Astrocyte of the hippocampus (primary cell): ENCODE measurements at places on chromosomes 1 and 21.

DNA sequence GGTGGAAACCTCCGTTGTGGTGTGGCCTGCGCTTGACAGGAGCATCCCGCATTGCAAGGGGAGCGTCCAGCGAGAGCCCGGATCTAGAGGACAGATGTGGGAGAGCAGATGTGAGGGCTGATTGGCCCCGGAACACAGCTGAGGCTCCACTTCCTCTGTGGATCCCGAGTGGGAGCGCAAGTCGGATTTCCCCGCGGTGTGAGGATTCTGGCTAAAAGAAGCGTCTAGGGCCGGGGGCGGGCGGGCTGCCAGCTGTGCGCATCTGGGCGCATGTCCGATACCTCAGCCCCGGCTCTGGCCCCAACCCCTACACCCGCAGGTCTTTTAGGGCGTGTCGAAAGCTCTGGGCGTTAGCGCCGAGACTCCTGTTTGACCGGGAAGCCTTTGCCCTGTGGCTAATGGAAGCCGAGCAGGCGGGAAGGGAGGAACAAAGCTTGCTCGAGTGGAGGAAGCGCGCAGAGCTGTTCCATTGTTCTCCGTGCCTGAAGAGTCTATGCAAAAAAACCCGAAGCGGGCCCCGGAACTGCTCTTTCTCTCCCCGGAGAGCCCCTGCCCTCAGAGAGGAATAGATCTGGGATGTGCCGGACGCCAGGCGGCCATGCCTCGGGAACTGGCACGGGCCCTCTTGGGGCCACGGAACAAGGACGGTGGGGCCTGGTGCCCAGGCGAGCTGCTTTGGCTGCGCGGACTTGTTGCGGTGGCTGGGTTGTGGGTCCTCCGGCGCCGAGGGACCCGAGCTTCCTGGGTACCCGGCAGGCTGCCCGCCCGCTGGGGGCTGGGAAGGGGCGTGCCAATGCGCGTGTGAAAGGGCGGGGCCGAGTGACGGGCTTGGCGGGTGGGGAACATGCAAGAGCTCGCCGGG, 111.1 kb downstream of the NAV1 start:
- peak; percentile 89 for DNase-seq

- DNase-seq = no peak
Measured at GRCh38 chr1:201982082-201982622, 296 bp upstream of the RNPEP start.

DNA sequence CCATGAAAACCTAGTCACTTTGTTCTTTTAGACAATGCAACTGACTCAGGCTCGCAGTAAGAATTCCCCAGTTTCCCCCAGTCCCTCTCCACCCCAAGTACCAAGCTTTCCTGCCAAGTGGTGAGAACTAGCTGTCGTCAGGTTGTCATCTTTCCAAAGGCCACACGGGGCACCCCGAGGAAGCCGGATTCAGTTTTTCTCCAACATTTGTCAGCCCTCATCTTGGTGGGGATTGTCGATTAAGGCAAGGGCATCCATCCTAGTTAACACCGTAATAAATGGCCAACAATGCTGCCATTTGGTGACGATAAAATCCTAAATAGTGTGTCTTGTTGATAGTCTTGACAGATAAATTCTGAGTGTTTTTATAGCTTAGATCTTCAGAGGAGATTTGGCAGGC, 55.9 kb upstream of the PROX1 start:
- no peak for DNase-seq

DNA sequence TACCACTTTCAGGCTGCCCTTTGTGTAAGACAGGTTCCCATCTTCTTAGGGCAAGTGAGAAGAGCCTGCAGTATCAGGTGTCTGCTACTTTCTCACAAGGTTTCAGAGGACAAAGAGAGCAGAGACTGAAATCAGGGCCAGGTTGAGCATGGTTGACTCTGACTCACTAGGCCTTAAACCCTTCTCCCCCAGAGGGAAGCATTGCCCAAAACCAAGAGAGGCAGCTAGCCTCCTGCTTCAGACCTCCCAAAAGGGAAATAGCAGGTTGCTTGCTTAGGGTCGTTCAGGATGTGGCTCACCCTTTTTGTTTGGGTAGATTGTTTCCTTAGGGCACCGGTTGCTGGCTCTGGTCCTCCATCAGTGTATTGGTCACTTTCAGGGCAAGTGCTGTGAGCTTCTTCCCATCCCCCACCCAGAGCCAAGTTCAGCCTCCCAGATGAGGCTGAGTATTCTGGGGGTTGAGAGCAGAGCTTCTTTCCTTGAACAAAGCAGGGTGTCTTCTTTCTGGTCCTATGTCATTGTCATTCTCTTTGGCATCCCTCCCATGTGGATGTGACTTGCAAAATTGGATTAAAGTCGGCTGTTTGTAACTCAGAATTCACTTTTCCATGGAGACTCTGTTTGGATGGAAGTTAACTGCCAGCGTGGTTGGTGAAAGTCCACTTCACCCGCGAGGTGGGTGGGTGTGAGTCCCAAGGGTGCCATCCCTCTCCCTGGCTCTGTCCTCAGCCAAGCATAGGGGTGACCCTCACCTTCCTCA, 55.5 kb upstream of the GALNT2 start:
- no peak for DNase-seq

GRCh38 chr1:84724128-84724860, 34.0 kb upstream of the SSX2IP start:
- no peak for DNase-seq

DNA sequence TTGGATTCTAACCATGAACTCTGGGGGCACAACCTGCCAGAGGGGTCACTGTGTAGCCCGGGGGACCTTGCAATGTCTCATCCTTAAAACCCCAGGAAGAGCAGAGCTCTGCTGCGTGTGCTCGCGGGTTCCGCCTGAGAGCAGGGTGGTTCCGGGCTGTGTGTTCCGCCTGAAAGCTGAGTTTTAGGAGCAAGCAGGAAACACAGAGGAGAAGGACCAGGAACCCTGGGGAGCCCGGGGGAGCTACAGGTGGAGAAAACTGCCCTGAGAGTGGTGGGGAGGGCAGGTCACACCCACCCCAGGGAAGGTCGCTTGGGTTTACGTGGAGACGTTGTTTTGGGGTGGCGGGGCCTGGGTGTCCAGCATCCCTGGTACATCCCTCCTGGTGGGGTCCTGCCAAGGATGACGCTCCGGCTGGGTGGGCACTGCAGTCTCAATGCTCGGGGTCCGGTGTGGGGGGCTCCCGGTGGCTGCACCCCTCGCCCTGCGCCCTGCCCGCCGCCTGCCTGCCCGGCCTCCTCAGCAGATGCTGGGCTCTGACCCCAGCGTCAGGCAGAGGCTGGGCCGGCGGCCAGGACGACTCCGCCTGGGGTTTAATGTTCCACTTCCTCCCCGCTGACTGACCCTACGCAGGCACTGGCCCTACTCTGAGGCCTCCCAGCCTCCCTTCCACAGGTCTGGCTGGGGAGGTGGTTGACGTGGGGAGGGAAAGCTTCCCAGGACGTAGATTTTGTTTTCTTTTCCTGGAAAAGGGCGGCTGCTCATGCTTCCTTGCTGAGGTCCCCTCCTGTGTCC, 17.3 kb upstream of the C1orf159 start:
- no peak for DNase-seq

- no peak for DNase-seq
Measured at GRCh38 chr1:207067665-207068064, 14.6 kb downstream of the PFKFB2 start.

DNA sequence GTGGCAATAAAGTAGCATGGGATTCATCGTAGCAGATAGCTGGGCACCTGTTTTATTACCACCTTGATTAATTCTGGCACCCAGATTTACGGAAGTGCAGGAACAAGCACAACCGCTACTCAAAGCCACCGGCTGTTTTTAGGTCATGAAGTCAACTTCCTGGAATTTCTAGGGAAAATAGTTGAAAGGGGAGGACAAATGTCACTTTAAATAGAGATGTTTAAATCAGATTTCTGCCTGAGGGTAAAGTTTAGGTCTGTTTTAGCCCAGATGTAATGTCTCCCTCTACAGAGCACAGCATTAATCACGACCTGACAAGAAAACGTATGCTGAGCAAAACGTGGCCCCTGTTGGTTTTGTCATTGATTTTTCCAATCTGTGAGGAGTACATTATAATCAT, 8.0 kb downstream of the ADGRL2 start:
- no peak for DNase-seq

- no peak for DNase-seq
Measured at GRCh38 chr1:223223091-223223995, 80.3 kb upstream of the TLR5 start.

GRCh38 chr1:155069551-155070157, 6.1 kb downstream of the EFNA4 start:
- no peak for DNase-seq

GRCh38 chr1:116311756-116312680, 61.0 kb upstream of the ATP1A1 start:
- DNase-seq = no peak

DNA sequence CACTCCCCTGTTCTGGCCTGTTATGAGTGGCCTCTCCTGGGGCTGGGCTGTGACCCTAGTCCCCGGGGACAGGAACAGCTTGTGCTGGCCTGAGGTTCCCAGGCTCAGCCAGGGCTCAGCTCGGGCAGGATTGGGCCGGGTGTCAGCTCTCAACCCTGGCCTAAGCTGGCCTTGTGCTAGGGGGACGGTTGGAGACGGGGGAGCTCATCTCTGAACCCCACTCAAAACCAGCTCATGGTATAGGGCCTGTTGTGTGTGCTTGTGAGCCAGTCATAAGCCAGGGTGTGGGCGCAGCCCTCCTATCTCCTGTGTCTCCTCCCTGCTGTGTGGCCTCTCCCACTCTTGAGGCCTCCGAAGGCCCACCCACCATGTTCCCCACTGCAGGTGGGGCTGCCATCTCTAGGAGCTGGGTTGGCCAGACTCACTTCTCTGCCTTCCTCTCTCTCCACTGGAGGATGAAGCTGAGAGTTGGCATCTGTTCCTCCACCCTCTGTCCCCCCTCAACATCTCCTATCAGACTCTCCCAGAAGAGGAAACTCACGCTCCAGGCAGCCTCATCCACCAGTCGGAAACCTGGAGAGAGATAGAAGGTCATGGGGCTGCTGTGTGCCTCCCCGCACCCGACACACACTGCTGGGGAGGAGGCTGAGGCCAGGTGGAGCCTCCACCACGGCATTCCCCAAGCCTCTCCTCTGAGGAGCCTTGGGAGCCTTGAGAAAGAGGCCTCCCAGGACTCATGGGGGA, 1.4 kb downstream of the PEAR1 start:
- no peak for DNase-seq

DNA sequence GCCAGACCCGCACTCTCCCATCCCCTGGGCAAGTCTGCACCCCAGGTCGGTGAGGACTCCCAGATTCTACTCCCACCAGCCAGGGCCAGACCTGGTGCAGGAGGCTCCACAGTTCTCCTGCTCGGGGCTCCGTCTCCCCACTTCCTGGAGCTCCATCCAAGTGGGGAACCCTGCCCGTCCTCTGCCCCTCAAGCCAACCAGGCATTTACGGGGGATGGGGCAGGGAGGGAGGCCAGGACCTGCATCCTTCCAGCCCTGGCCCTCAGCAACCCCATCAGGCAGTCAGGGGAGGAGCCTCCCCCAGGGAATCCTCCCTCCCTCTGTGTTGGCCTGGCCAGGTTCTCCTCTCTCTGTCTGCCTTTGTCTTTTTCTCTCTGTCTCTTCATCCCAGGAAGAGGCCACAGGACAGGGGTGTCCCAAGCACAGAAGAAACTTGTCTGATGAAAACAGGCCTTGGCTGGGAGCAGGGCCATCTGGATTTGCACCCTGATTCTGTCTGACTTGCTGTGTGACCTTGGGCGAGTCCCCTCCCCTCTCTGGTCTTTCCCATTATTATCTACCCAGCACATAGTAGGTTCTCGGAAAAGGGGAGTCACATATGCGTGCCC, 18.5 kb upstream of the EPHA2 start:
- DNase-seq = no peak

- no peak for DNase-seq
Measured at GRCh38 chr1:179340918-179341317, 24.9 kb upstream of the AXDND1 start.

DNA sequence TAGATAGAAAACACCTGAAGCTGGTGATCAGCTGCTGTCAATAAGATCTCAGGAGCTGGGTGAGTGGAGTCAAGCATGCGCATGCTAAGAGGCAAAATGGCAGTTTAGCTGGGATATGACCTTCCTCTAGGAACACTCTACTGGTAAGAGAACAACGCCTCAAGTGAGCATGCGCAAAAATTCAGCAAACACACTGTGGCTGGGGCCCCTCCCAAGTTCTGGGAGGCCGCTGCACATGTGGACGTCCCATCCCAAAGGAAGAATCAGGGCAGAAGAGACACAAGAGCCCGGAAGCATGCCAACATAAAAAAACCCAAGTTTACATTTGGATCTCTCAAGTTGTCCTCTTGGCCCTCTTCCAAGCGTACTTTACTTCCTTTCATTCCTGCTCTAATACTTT, 126.3 kb upstream of the F3 start:
- no peak for DNase-seq

- peak; percentile 93 for DNase-seq
Measured at GRCh38 chr1:78831731-78832360, 174.7 kb downstream of the ADGRL4 start.

- DNase-seq = no peak
Measured at GRCh38 chr1:201176940-201177339, 13.7 kb upstream of the IGFN1 start.

DNA sequence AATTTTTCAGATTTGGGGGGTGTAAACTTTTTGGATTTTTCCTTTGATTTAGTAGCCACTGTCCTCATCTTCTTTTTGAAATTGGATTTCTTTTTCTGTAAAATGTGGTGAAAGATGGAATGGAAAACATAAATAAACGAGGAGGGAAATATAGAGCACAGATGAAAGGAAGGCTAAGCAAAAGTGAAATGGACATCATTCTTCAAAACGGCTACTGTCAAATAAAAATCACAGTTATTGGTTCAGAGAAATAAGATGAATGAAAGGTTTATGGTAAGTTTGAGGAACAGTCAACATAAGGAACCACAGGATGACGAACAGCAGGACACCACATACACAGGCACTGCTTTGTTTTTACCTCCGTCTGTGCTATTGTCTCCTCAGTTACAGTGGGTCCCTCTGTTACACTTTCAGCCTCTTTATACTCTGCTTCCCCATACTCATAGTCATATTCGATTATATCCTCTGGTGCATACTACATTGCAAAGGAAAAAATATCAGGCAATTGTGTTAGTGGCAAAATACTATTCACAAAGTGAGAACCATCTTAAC, 82.4 kb downstream of the COL11A1 start:
- DNase-seq = no peak

GRCh38 chr1:6950001-6950765, 164.9 kb downstream of the CAMTA1 start:
- DNase-seq = no peak

- no peak for DNase-seq
Measured at GRCh38 chr1:51283979-51284378, 46.4 kb downstream of the TTC39A start.

DNA sequence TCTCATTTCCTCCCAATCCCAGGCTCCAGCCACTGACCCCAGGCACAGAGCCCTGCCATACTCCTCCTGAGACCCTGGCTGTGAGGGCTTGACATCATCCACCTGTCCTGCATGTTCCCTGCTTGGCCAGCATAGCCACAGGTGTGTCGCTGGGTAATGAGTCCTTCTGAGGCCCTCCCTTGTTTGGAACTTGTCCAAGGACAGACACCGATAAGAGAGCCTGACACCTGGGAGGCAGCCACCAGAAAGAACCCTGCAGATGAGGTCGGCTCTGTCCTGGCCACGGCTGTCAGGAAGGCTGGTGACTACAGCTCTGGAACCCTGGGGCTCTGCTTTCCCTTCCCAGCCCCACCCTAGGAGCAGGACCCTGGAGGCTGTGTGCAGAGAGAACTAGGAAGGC, 34.6 kb downstream of the TMEM63A start:
- DNase-seq = no peak

GRCh38 chr1:205568135-205568468, 63.6 kb downstream of the CDK18 start:
- no peak for DNase-seq
